Camera-type eye (tissue), 1 donor: ENCODE measurements at places on chromosomes 1 and 21. TPM values are rescaled to one million over a fixed set of nuclear protein-coding genes. Genes with fewer than 3 reads are reported as not detected.

The TPM3 gene
- 239 TPM for total RNA-seq

The PTGFR gene
- 9.5 TPM for total RNA-seq

The SSBP3 gene
- total RNA-seq: 43.4 TPM

The AKNAD1 gene
- 0.16 TPM for total RNA-seq

The LCE1C gene
- not detected for total RNA-seq

The AK5 gene
- total RNA-seq: 11.2 TPM

The CREB3L4 gene
- 16.6 TPM for total RNA-seq

The INKA2 gene
- total RNA-seq: 5.1 TPM
